GM12878 (cell line): ENCODE measurements at places on chromosomes 6 and 20. TPM values are rescaled to one million over a fixed set of nuclear protein-coding genes. Genes with fewer than 3 reads are reported as not detected.

The ARMC12 gene
- 0.56 and 1.0 TPM in 2 replicates for total RNA-seq

The SNRPB2 gene
- total RNA-seq: 78.4 and 84.3 TPM in 2 replicates

The C20orf173 gene
- total RNA-seq: not detected in 2 replicates

The APCDD1L gene
- total RNA-seq: not detected in 2 replicates

The ALDH8A1 gene
- 0.66 and 0.97 TPM in 2 replicates for total RNA-seq

DNA sequence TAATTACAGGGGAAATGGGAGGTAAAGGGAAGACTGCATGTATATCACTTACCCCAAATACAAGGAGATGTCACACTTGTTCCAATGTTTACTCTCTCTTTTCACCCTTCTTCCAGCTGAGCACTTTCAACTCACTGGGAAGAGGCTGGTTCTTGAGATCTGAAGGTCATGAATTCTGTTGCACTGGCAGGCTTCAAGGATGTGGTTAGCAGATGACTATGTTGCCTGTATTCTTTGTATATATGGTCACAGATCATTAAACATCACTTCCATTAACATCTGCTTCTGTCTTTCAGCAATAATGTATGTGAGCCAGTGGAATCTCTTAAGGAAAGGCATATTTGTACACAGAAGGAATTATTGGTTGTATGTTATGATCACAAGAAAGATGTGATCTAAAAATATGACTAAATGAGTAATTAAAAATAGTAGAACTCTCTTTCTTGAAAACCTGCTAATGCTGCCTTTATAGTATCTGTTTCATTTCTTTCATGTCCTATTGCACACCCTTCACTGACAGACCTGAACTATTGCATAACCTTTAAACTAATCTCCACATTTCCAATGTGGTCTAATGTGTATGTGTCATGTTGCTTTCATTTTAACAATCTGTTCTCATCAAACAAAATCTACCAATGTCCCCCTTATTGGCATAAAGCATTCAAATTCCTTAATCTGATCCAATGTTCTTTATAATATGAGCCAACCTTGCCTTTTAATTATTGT, 131.4 kb upstream of the EPHA7 start:
- H3K27me3 ChIP-seq: no peaks in the 10 kb centered on the region
- H3K4me1 ChIP-seq: no peaks in the 10 kb centered on the region
- H3K36me3 ChIP-seq: no peaks in the 10 kb centered on the region
- no peak overlapping the region for H3K27ac ChIP-seq

GRCh38 chr20:13296070-13296469, 75.0 kb downstream of the ISM1 start:
- no peak overlapping the region for H3K27ac ChIP-seq
- no peaks in the 10 kb centered on the region; the same call in 1 of the 2 replicates for H3K27me3 ChIP-seq
- H3K4me3 ChIP-seq: no peak overlapping the region
- DNase-seq: no peak

- DNase-seq: no peak
- no peak overlapping the region for H3K27ac ChIP-seq
- H3K4me1 ChIP-seq: no peaks in the 10 kb centered on the region
- H3K27me3 ChIP-seq: no peaks in the 10 kb centered on the region
- H3K36me3 ChIP-seq: no peaks in the 10 kb centered on the region
These were observed 48.7 kb upstream of the EXOC2 start for GRCh38 chr6:741410-742339.

GRCh38 chr6:7401075-7401474, 11.5 kb downstream of the RIOK1 start:
- no peak for DNase-seq
- no peaks in the 10 kb centered on the region for H3K4me1 ChIP-seq
- peaks cover 2% of the 10 kb centered on the region for H3K36me3 ChIP-seq
- H3K4me3 ChIP-seq: no peak overlapping the region
- no peaks in the 10 kb centered on the region for H3K27me3 ChIP-seq

- H3K4me3 ChIP-seq: no peak overlapping the region
- H3K27ac ChIP-seq: no peak overlapping the region
- H3K27me3 ChIP-seq: no peaks in the 10 kb centered on the region
- H3K4me1 ChIP-seq: no peaks in the 10 kb centered on the region
These were observed 970.5 kb downstream of the EYS start for GRCh38 chr6:64736421-64736950.

GRCh38 chr20:3541887-3542721, 71.3 kb downstream of the ATRN start:
- H3K36me3 ChIP-seq: no peaks in the 10 kb centered on the region; the same call in 1 of the 2 replicates
- no peak for DNase-seq
- H3K4me1 ChIP-seq: no peaks in the 10 kb centered on the region
- H3K4me3 ChIP-seq: no peak overlapping the region

- DNase-seq: no peak
- no peak overlapping the region for H3K4me3 ChIP-seq
- no peaks in the 10 kb centered on the region for H3K4me1 ChIP-seq
- H3K27ac ChIP-seq: no peak overlapping the region
These were observed 234.5 kb downstream of the BMP7 start for GRCh38 chr20:57031867-57032355.

- no peak overlapping the region for H3K4me3 ChIP-seq
- H3K27ac ChIP-seq: no peak overlapping the region
- no peaks in the 10 kb centered on the region for H3K4me1 ChIP-seq
- no peaks in the 10 kb centered on the region for H3K36me3 ChIP-seq
- DNase-seq: no peak
- no peaks in the 10 kb centered on the region for H3K27me3 ChIP-seq
These were observed 451.8 kb upstream of the SOX4 start for GRCh38 chr6:21141616-21142303.

DNA sequence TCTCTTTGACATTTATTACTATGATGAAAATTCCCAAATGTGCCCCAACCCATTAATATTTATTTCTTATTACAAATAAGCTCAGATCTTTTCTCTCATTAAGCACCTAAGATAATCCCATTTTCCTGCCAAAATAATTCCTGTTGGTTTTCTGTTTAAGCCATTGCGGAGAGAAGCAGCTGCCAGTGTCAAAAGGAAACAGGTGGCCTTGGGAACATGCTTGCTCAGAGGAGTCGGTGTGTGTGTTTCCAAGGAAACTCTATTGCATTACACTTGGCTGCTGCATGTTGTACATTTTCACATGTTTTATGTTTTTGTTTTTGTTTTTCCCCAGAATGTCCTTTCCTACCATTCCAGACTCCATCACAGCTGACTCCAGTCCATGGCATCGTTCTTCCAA, 56.4 kb downstream of the CD24 start:
- no peak for DNase-seq
- no peaks in the 10 kb centered on the region for H3K27me3 ChIP-seq
- H3K4me3 ChIP-seq: no peak overlapping the region
- no peak overlapping the region for H3K27ac ChIP-seq

DNA sequence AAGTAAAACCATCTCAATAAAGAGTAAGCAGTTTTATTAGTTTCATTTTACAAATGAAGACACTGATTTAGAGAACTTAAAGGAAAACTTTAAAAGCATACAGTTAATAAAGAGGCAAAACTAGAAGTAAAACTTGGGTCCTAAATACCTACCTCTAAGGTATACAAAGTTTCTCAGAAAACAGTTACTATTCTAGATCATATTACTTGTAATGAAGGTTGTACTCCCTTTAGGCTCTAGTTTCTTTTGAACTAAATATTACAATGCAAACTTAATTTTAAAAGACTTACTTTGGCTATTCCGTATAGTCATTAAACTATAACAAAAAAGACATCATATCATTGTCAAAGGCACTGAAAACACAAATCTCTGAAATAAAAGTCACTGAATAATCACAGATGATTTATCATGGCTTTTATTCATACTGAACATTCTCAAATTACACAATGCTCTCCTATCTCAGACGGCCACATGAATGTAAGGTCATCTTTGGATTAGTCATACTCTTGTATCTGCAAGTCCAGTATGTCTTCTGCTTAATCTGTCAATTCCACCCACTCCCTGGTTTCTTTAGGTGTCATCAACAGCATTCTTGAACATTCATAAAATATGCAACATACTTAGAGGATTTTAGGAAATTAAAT, 361.6 kb upstream of the RUNX2 start:
- H3K4me3 ChIP-seq: no peak overlapping the region
- no peaks in the 10 kb centered on the region for H3K27me3 ChIP-seq
- no peaks in the 10 kb centered on the region for H3K36me3 ChIP-seq
- DNase-seq: no peak
- no peak overlapping the region for H3K27ac ChIP-seq

GRCh38 chr6:74872754-74873476, 332.9 kb downstream of the COL12A1 start:
- H3K36me3 ChIP-seq: no peaks in the 10 kb centered on the region
- H3K27ac ChIP-seq: no peak overlapping the region
- H3K27me3 ChIP-seq: no peaks in the 10 kb centered on the region
- no peaks in the 10 kb centered on the region for H3K4me1 ChIP-seq
- DNase-seq: no peak

DNA sequence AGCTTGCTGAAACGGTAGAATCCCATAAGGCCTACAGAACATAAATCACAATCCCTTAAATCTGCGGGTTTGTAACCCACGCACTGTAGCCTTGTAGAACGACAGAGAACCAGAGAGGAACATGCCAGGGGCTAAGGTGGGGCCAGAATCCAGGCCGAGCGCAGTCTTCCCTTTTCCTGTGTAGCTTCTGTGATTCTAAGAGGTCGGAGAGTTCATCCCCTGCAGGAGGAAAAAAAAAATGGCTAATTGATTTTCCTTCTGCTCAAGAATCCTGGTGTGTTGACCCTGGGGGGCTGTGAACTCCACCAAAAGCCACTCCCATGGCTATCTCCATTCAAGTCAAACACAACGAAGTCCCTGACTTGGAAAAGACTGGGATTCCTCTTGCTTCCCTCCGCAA, 96.3 kb downstream of the SPTLC3 start:
- no peaks in the 10 kb centered on the region for H3K36me3 ChIP-seq
- H3K4me1 ChIP-seq: no peaks in the 10 kb centered on the region
- no peak overlapping the region for H3K4me3 ChIP-seq
- H3K27me3 ChIP-seq: no peaks in the 10 kb centered on the region

DNA sequence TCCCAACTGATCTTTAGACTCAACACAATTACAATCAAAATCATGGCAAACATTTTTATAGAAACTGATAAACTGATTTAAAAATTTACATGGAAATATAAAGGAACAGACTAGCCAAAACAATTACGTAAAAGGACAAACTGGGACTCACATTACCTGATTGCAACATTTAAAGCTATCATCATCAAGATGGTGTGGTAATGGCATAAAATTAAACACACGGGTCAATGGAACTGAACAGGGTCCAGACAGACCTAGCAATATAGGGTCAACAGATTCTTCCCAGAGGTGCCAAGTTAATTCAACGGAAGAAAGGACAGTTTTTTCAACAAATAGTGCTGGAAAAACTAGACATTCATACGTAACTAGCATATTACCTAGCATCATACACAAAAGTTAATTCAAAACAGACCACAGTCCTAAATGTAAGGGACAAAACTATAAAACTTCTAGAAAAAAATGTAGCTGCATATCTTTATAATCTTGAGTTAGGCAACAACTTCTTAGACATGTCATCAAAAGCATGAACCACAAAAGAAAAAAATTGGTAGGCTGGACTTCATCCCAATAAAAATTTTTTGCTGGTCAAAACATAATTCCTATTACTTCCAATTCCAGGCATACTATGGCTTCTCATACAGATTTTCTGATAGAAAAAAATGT, 147.4 kb upstream of the BEND6 start:
- H3K36me3 ChIP-seq: peaks cover 1% of the 10 kb centered on the region; the same call in 1 of the 2 replicates
- no peaks in the 10 kb centered on the region for H3K27me3 ChIP-seq
- no peak overlapping the region for H3K27ac ChIP-seq
- H3K4me1 ChIP-seq: peaks cover 33% of the 10 kb centered on the region
- H3K4me3 ChIP-seq: no peak overlapping the region

- no peak overlapping the region for H3K4me3 ChIP-seq
- no peak overlapping the region for H3K27ac ChIP-seq
- peaks cover 35% of the 10 kb centered on the region for H3K27me3 ChIP-seq
- DNase-seq: no peak
- no peaks in the 10 kb centered on the region for H3K4me1 ChIP-seq
These were observed 31.4 kb downstream of the TFAP2A start for GRCh38 chr6:10383331-10384090.

DNA sequence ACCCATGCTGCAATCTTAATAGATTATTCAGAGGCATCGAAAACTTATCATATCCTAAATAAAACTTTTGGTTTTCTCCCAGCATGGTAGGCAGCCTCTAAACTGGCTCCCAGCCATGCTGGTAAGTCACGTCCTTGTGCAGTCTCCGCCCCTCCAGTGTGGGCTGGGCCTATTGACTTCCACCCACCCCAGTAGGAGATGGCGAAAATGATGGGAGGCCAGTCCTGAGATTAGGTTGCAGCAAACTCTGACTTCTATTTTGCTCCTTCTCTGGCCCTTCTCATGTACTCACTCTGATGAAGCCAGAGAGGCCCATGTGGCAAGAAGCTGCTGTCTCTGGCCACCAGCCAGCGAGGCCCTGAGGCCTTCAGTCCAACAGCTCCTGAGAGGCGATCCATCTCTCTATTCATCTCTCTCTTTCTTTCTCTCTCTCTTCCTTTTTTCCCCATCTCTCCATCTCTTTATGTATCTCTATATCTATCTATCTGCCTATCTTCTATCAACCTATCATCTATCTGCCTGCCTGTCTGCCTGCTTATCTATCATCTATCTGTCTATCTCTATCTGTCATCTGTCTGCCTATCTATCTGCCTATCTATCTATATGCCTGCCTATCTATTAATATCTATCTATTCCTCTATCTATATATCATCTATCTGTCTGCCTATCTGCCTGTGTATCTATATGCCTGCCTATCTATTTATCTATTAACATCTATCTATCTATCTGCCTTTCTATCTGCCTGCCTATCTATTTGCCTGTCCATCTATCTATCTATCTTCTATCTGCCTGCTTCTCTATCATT, 52.7 kb upstream of the STX16 start:
- no peaks in the 10 kb centered on the region; the same call in 1 of the 2 replicates for H3K27me3 ChIP-seq
- no peak overlapping the region for H3K27ac ChIP-seq
- no peak overlapping the region for H3K4me3 ChIP-seq
- no peaks in the 10 kb centered on the region for H3K4me1 ChIP-seq

DNA sequence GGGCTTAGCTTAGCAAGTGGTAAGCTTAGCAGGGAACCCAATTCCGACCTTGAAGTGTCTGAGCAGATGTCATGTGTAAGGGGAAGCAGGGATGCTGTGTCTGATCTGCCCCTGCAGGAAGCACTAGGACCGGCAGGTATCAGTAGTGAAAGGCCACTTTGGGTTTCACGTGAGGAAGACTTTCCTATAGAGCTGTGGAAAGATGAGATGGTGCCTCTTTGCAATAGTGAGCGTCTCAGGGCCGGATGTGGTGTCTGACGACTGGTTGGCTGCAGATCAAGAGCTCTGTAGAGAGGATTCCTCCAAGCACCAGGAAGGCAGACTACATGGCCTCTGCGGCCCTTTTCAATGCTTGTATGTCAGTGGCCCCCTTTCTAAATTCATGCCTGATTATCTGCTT, 98.3 kb downstream of the TIAM2 start:
- no peak for DNase-seq
- no peak overlapping the region for H3K27ac ChIP-seq
- H3K36me3 ChIP-seq: no peaks in the 10 kb centered on the region
- H3K4me3 ChIP-seq: no peak overlapping the region
- H3K4me1 ChIP-seq: no peaks in the 10 kb centered on the region
- H3K27me3 ChIP-seq: no peaks in the 10 kb centered on the region

- H3K4me1 ChIP-seq: no peaks in the 10 kb centered on the region
- DNase-seq: no peak
- no peak overlapping the region for H3K27ac ChIP-seq
- H3K27me3 ChIP-seq: no peaks in the 10 kb centered on the region
These were observed 45.6 kb upstream of the ANKEF1 start for GRCh38 chr20:9989066-9989724.
